ENCODE measurements at places on chromosomes 7 and 10.

- H3K27ac ChIP-seq = no peak overlapping the region
- no peak for DNase-seq
- H3K27me3 ChIP-seq = no peaks in the 10 kb centered on the region
- no peak overlapping the region for H3K4me3 ChIP-seq
Observed at GRCh38 chr7:26631601-26632000, 232.8 kb downstream of the SKAP2 start.

DNA sequence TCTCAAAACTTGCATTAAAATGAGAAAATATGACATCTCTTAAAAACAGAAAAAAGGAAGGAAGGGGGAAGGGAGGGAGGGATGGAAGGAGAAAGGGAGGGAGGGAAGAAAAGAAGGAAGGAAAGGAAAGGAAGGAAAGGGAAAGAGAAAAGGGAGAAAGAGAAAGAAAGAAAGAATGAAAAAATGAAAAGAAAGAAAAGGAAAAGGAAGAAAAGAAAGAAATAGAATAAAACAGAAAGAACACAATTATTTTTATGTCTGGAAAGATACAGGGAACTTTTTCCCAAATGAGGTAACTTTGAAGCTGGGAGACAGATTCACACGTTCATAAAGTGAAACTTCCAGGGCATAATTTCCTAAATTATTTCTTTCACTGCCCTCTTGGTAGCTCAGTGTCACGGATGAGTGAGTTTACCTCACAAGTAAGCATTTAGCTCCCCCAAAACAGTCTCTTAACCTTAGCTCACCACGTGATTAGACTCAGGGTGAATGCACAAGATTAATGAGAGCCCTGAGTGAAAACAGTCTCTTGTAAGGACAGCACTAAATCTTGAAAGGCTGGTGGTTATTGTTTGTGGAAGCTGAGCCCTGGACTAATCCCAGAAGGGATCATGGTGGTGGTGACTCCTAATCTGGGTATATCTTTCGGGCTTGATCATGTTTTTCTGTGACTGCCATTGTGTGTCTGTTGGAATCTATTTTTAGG, 74.1 kb upstream of the HDAC9 start:
- H3K4me3 ChIP-seq = no peak overlapping the region
- no peak for DNase-seq
- H3K27me3 ChIP-seq = no peaks in the 10 kb centered on the region
- H3K27ac ChIP-seq = no peak overlapping the region
- peaks cover 20% of the 10 kb centered on the region for H3K4me1 ChIP-seq
- no peaks in the 10 kb centered on the region for H3K36me3 ChIP-seq

DNA sequence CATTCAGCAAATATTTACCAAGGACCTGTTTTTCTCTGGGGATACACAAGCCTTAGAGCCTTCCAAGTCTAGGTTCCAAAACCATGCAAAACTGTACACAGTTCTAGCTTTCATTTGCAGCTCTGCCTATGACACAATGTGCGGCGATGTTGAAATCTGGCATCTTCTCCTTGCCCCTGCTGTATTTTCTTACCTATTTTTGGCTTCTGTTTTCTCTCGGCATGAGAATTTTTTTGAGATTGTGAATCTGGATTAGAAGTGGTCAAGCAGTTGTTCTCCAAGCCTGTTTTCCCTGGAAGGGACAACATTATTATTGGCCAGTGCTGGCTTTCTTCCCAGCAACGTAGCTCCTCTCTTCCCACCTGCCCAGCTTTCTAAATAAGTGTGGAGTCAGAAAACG, 176.3 kb downstream of the CREB5 start:
- no peak overlapping the region for H3K27ac ChIP-seq
- no peaks in the 10 kb centered on the region for H3K27me3 ChIP-seq
- no peaks in the 10 kb centered on the region for H3K36me3 ChIP-seq

GRCh38 chr10:11245510-11245909, 227.8 kb downstream of the CELF2 start:
- H3K27me3 ChIP-seq = no peaks in the 10 kb centered on the region
- H3K36me3 ChIP-seq = no peaks in the 10 kb centered on the region
- no peak for DNase-seq
